Brain microvascular endothelial cell (primary cell): ENCODE measurements at places on chromosomes 11 and 22.

DNA sequence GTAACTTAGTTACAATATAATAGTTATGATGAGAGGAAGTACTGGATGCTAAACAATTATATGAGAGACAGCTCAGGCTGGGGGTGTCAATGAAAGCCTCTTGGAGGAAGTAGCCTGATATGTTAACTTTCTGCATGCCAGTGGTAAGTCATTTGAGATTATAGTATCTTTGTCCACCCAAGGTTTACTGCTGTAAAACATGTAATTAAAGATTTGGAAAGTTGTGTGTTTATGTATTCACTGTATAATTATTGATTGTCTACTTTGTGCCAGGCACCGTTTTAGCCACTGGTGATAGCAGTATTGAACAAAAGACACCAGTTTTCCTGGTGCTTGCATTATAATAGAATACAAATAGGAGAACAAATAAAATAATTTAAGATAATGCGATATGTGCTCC is 624 bp upstream of the DNAJB7 start:
- DNase-seq, result no peak

DNA sequence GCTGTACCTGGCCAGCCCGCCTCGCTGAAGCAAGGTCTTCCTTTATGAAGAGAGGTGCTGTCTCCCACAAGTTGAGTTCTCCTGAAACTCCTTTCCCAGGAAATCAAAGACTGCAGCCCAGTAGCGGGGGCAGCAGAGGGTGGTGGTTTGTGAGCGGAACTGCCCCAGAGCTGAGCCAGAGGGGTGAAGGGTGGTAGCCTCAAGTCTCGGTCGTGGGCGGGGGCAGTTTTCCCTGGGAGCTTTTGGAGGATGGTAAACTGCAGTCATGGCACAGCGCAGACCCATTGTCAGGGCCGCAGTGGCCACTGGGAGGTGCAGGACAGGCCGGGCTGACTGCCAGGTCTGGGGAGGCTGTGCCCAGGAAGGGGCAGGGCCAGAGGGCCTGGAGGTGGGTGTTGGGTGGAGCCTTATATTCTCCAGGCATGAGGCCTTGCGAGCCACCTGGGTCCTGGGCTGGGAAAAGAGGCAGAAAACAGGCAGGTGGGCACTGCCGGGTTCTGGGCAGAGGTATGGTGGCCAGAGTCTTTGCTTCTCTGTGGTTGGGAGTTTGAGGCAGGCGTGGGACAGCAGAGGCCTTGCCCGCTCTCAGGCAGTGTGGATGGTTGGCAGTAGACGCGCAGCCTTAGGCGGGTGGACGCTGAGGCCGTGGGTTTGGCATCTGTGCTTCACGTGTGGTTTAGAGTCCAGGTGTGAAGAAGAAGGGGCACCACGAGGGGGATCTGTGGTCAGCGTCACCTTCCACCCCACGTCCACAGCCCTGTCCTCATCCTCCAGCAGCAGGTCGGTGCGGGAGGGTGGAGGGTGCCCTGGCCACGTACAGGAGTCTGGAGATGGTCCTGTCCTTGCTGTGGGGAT is 1176.4 kb downstream of the BRD1 start:
- no peak for DNase-seq

- no peak for DNase-seq
These were observed 136.1 kb downstream of the DCDC1 start for GRCh38 chr11:31233425-31233824.

DNA sequence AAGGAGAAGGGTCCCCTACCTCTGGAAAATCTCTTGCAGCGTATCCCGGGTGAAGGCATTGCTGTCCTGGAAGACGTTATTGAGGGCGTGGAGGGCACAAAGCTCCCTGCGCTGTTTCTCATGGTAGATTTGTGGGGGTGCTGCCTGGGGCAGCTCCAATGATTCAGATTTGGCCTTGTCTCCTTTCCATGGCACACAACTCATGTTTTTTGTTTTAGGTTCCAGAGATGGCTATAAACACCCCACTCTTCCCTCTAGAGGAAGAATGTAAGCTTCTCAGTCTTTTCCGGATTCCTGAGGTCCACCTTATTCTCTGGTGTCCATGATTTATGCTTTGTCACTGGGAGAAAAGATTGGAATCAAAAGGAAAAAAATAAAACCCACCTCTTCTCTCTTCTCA is 959 bp downstream of the JOSD1 start:
- no peak for DNase-seq

DNA sequence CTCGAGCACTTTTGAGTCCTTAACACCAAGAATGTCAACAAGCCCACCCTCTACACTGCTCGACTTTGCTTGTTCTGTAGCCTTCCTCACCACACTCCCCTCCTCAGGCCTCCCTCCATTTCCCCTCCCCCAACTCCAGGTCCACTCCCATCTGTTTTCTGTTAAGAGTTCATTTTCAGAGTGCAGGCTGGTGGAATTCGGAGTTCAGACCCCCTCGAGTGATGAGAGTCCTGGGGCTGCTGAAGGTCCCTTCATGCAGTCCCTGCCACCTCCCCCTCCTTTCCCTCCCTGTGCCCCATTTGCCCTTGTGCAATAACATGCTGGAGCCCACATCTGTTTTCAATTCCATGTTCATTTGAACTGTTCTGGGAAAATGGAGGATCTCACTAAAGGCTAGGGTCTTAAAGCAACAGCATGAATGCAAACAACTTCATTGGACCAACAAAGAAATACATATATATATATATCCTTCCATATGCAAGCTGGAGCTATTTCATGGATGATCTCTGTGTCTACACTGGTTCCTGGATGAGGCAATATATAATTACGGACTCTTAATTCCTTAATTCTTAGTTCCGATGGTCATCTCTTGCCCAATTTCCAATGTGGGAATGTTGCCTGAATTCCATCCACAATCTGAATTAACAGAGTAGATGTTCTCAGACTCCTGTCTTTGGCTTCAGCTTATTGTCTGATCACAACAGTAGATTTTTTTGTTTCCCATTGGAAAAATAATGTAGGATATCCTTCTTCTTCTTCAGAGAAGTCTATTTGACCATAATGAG is 340.4 kb downstream of the ETS1 start:
- DNase-seq, result no peak

- DNase-seq, result no peak
These were observed 62.8 kb upstream of the ANO3 start for GRCh38 chr11:26268980-26269660.

DNA sequence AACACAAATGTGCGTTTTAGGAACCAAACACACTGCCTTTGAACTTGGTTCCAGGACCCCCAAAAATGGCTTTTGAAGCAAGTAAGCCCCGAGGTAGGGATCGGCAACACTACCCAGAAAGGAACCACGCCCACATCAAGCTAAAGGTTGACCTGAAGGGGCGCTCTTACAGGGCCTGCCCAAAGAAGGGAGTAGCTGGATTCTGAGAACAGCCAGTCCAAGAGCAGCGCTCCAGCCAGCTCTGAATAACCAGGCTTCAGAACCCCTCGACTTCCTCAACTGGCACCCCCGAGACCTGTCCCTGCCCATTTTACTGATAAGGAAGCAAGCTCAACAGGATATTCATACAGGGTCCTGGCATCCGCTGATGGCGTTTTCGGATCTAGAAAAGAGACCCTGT is 18.9 kb upstream of the MOB2 start:
- no peak for DNase-seq

- DNase-seq, result no peak
These were observed 3.4 kb downstream of the MCM5 start for GRCh38 chr22:35403356-35403755.

- no peak for DNase-seq
These were observed 31.9 kb upstream of the CCDC90B start for GRCh38 chr11:83317757-83318690.

GRCh38 chr22:50008151-50009040 is 4.2 kb downstream of the IL17REL start:
- DNase-seq, result no peak

DNA sequence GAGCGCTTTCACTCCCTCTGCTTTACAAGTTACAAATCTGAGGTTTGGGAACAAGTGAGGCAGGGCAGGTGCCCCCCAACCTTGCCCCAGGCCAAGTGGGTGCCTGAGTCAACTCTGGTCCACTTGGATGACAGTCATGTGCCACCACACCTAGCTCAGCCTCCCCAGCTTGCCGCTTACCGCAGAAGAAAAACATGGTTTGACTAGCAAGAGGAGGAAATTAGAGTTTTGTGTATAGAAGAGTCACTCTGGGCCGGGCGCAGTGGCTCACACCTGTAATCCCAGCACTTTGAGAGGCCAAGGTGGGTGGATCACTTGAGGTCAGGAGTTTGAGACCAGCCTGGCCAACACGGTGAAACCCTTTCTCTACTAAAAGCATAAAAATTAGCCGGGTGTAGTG is 27.7 kb upstream of the CHKA start:
- no peak for DNase-seq

DNA sequence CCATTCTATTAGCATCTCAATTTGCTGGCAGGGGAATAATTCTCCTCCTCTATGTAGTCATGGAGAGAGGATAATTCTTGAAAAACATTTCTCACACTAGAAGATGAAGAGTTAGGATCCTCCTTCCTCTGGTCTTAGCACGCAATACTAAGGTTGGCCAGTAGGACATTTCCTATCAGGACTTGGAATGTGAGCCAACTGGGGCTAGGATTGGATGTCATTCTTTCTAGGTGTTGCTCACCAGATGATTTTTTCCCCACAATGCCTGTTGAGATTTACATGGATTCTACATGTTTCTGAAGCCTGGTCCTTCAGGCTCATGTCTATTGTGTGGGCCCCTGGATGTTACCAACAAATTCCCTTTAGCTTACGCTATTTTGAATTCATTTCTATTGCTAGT is 28.0 kb downstream of the SLN start:
- DNase-seq, result no peak

DNA sequence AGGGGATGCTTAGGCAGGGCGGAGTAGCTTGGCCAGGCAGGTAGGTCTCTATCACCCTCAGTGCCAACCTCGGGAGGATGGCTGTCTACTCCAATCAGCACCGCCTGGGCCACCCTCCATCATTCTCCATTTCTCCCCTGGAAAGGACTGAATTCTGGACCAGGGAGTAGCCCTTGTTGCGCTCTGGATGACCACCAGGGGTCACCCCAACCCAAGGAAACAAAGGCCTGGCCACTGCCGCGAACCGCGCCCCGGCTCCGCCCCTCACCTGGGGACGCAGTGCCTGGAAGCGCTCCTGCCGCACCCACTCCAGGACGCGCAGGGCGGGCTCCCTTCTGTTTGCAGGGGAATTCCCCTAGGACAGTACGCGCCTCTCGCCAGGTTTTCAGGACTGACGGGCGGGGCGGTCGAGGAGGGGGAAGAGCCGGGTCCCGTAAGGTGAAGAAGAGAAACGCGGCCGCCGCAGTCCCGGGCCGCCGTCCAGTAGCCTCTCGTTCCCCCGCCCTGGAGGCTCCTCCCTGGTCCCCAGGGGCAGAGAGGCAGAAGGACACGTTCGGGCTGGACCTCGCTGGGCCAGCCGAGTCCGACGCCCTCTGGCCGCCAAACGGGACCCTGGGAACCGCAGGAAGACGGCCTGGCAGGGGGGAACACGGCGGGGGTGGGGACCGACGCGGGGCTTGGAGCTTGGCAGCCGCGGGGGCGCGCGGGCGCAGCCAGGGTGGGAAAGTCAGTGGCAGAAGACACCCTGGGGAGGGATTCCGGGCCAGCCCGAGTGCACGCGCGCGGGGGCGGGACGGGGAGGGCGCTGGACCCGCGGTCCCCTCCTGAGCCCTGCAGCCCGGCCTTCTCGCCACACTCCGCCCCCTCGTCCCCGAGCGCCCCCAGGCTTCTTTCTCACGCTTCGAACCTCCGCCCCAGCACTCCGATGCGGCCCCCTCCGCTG is 7.1 kb downstream of the SCN4B start:
- DNase-seq, result peak; percentile 52

GRCh38 chr11:122720107-122720881 is 64.8 kb downstream of the UBASH3B start:
- no peak for DNase-seq

DNA sequence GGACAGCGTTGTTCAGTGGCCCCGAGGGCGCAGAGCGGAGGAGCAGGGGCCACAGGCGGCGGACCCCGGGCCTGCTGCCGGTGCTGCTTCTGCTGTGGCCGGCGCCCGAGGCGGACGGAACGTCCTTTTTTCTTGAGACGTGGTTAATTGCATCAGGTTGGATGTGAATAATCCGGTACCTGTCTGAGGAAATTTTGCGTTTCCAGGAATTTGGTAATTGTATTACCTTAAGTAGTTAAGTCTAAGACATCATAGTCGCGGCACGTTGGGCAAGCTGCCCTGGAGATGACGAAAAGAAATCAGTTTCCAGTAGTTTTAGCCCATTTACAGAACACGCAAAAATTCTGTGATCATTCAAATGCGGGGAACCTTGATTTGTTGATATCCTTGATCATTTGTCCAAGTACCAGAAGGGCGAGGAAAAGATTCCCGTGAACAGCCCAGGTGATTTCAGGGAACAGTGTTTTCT is 789 bp downstream of the SPECC1L start:
- DNase-seq, result no peak

GRCh38 chr11:120139316-120140069 is 1.6 kb upstream of the TRIM29 start:
- DNase-seq, result no peak

DNA sequence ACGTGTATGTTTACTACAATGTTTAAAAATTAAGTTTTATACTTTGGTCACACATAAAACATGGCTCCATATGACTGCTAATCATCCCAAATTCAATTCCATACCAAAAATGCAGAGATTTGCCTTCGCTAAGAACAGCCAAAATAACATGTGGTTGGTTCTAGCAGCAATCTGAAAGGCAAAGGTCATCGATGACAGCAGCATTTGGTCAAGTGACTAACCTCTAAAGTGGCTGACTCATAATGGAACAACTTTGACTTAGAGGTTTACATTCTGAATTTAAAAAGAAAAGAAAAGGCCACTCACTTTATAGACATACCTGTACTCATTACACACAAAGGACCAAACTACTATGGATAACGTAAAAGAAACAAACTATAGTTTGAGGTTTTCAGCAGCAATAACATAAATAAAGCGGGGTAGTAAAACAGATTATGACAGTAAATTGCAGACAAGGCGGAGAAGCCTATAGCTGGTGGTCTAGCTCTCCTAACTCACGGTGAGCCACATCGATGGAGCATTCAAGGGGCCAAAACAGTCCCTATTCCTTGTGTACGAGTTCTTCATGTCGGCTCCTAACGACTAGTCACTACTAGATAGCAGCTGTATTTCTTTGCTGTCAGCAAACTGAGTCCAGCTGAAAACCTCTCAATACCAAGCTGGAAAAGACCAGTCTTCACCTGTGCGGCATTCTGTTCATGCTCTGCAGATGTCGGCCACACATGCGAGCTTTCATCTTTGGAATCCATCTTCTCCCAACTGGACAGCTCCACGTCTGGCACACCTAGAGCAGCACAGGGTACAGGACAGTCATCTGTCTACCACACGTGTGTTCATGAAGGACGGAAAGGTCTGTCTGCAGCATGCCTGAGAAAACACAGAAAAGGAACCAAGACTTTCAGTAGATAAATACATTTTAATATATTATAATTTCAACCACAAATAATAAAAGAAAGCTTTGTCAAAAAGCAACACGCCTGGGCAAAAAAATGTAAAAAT is 42.1 kb downstream of the PRDM10 start:
- DNase-seq, result peak; percentile 93

DNA sequence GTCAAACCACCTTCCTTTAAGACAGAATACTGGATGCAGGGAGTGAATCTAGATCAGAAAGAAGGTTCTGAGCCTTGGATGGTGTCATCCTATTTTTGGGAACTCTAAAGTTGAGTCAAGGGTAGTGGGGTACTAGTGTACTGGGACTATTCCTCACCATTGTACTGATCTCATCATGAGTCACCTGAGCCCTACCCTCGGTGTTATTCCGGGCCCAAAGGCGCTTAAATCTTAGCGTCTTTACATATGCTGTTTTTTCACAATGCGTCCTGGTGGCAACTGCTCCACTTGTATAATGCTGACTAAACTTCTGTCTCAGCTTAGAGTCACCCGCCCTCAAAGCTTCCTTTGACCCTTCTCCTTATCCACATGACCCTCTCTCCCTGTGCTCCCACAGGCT is 25.3 kb upstream of the PATE1 start:
- no peak for DNase-seq

GRCh38 chr11:109933126-109933525 is 160.1 kb upstream of the ZC3H12C start:
- DNase-seq, result peak; percentile 33
